Head of caudate nucleus (tissue), 42 donors: ENCODE measurements at places on chromosomes 1 and 21.

DNA sequence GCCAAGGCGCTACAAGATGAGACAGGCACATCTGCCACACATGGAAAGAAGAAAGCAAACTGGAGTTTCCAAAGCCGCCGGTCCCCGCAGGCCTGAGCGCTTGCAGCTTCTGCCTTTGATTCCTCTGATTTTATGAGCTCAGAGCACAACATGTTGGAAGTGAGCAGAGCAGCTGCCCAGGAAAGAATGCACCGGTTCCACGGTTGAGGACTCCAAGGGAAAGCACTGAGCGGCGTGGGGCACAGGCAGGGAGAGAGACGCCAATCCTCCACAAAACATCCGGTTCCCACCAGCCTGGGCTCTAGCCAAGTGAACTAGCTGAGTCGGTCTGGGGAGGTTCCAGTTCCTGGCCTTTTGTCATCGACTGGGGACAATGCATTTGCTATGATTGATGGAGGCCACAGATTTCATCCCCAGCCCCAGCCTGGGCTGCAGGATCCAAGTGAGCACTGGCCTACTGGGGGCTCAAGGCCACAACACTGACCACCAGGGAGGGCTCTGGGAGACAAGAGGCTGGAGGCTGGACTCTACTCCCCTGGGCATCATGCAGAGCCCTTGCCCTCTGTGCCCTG lies 253.1 kb upstream of the IRF2BP2 start:
- peak; percentile 81 for DNase-seq

DNA sequence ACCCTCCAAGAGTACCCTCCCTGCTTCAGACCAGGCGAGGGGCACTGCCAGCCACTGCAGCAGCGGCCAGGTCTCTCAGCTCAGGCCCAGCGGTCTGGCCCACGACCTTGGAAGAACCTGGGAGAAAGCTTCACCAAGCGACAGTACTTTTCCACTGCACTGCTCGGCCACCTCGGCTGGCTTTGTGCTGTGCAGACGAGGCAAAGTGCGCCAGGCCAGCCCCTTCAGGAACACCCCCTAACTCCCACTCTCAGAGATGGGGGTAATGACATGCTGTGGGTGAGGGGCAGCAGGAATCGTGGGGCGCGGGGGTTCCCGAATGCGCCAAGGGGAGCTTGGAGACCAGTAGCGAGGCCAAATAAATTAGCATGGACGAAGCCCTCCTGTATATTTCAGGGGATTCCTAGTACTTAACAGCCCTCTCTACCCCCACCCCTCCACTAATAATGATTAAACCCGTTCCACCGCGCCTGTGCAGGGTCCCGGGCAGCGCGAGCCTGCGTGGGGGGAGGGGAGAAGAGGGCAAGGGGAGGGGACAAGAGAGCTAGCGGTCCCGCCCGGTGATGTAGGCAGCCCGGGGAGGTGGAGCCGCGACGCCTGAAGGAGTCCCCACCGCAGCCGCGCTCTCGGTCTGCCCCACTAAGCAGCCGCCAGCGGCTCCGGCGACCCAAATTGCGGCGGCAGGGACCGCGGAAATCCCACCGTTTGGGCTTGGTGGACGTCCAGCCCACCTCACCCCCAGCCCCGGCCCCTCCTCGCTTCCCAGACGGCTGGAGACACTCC lies at the start of gene FAM43B:
Gene FAM43B, plus strand, starts transcription at position 629 of the 783 bp plus-strand sequence. CDS start 401 bp downstream, outside the sequence.
- peak; percentile 78 for DNase-seq

- DNase-seq = no peak
Measured at GRCh38 chr21:46500224-46500861, 41.7 kb downstream of the DIP2A start.

- DNase-seq = no peak
Measured at GRCh38 chr1:1306661-1307260, 969 bp downstream of the ACAP3 start.

- DNase-seq = no peak
Measured at GRCh38 chr1:248739572-248740205, 15.9 kb downstream of the LYPD8 start.

DNA sequence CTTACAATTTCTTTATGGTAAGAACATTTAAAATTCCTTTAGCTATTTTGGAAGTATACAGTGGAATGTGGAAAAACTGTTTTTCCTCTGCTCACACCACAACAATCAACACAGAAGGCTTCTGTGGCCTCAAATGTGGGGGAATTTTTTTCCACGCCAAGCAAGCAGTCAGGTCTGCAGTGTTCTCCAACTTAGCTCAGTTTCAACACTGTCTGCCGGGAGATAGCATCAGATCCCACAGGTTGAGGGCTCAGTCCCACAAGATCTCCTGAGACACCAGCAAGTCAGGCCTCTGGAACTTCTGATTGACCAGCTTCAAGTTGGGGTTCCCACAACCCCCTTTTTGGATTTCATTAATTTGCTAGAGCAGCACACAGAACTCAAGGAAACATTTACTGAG lies 50.3 kb downstream of the PTBP2 start:
- DNase-seq = no peak

DNA sequence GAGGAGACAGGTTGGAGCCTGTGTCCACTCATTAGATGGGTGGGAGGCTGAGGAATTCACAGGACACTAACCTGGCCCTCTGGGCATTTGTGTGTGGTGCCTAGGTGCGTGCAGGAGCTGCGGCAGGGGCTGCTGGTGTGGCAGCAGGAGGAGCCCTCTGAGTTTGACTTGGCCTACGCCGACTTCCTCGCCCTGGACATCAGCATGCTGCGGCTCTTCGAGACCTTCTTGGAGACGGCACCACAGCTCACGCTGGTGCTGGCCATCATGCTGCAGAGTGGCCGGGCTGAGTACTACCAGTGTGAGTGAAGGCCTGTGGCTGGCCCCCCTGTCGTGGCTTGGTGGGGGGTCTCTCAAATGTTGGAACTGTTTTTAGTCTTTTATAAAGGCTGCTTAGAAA lies 3.6 kb downstream of the XKR8 start:
- no peak for DNase-seq
